Pancreas (tissue), 10 donors: ENCODE measurements at places on chromosomes 1 and 21. TPM values are rescaled to one million over a fixed set of nuclear protein-coding genes. Genes with fewer than 3 reads are reported as not detected.

ZYG11A gene
- not detected for total RNA-seq

BSND gene
- total RNA-seq = not detected

BRDT gene
- not detected for total RNA-seq

DSCAM gene
- total RNA-seq = 0.13 TPM

RNF186 gene
- 29.6 TPM for total RNA-seq

COL6A1 gene
- total RNA-seq = 22.9 TPM

SHISA4 gene
- total RNA-seq = 3.6 TPM

PCAT6 gene
- 0.56 TPM for total RNA-seq

MIS18A gene
- total RNA-seq = 3.2 TPM

SGIP1 gene
- 1.3 TPM for total RNA-seq

TMEM54 gene
- total RNA-seq = 37.0 TPM

LMX1A gene
- total RNA-seq = not detected
